ENCODE measurements at places on chromosomes 7 and 10.

GRCh38 chr7:146956853-146957252 lies 840.3 kb downstream of the CNTNAP2 start:
- DNase-seq: no peak

- DNase-seq: no peak
Observed at GRCh38 chr10:79048639-79049550, 19.9 kb upstream of the ZMIZ1 start.

DNA sequence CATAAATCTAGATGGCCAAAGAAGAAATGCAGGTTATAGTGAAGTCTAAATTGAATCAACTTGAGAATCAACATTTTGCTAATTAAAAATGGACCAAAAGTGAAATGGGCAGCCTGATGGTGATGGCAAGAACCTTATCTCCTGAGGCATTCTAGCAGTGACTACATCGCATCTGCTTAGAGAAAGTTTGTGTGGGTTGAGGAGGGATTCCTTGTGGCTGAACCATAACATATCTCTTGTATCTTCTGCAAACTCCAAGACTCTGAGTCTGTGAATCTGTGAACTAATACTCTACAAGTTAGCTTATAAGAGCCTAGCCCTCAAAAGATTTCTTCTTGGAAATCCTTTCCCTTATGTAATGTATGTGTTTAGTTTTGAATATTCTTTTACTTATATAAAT lies 85.6 kb downstream of the PRKG1 start:
- no peak for DNase-seq

DNA sequence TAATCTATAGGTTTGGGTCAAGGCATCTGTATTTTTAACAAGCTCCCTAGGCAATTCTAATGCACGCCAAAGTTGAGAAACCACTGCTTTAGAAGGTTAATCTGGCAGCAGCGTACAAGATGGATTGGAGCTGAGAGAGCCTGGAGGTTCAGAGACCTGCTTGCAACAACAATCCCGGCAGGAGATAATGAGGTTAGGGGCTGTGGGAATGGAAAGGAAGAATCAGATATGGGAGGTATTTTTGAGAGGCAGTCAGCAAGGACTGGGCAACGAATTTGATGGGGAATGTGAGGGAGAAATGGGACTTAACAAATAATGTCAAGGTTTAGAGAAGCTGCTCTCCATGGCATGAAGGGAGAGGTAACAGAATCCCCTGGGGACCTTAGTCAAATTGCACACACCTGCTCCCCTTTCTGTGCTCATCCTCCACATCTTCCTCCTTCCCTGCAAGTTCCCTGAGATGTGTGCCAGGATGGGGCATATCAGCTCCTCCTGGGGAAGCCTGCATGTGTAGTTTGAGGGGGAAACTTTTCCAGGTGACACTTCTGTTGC lies 731.0 kb upstream of the GALNT17 start:
- no peak for DNase-seq

DNA sequence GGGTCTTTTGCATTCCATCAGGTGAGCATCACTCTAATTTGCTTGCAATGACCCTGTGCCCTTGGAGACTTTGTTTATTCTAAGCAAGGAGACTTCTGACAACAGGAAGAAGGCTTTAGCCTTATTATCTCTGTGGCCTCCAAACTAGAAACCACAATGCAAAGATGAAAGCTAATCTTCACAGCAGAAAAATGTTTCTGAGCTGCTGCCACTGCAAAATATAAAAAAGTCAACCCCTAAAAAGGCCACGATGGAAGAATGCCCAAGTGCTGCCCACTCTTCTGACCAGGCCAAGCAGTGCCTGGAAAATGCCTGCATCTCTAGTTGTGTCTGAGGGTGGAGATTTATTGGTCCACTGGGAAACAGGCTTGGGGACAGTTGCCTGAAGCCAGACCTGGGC lies 299.9 kb downstream of the C7orf25 start:
- no peak for DNase-seq

DNA sequence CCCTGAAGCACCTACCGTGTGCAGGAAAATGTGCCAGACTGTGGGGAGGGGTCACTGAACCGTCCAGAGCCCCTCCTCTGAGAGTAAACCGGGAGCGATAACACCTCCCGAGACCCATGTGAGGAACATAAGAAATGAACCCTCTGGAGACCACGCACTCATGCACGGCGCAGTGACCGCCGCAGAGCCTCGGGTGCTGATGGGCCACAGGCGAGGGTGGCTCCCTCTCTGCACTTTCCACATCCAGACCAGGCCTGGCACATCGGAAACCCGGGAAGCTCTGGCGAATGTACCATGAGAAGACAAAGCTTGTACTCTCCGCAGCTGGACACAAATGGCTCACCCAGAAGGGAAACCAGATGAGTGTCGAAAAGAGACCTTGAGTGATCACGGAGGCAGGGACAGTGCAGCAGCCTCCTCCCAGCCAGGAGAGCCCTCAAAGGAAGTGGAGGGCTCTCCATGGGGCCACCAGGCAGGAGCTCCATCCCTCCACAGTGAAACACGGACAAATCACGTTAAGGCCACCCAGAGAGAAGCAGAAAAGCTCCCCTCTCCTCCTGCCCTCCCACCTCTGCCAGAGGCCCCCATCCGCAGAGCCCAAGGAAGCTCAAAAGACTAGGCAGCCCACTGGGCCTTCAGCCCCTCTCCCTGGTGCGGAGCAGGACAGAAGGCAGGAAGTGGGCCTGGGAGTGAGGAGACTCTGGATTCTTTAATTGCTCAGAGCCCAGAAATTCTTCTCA lies 178.1 kb upstream of the PPP2R2D start:
- DNase-seq: no peak

- no peak for DNase-seq
Observed at GRCh38 chr7:70484255-70484654, 647.7 kb upstream of the GALNT17 start.

DNA sequence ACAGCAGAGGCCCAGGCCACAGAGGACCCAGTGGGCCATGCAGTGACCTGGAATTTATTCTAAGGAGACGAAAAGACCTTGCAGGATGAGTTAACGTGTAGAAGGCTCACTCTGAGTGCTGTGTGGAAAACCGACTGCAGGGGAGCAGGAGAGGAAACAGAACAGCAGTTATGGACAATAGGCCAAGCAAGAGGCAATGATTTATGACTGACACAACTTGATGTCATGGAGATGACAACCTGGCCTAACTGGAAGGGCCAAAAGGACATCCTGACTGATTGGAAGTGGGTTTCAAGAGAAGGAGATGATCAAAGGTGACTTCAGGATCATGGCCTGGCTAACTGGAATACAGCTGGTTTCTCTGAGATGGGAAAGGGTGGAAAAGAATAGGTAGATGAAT lies 70.2 kb upstream of the RAPGEF5 start:
- DNase-seq: no peak

GRCh38 chr10:103775776-103776175 lies 79.6 kb downstream of the SH3PXD2A start:
- DNase-seq: no peak

DNA sequence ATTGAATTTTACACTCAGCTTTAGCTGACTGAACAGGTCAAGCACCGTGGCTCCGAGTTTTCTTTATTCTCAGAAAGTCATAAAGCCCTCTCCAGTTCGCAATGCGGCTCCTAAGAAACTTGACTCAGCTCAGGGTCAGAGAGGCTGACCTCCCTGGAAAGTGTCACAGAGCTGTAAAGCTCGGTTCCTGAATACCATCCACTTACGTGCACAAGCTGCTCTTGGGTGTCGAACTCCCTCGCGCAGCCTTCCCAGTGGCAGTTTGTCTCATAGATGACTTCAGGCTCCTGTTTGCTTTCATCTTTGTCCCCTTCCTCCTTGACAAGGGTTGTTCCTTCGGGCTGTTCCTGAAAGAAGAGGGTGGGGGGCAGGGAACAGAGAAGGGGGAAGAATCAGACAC lies 213.7 kb downstream of the GLI3 start:
- DNase-seq: no peak

DNA sequence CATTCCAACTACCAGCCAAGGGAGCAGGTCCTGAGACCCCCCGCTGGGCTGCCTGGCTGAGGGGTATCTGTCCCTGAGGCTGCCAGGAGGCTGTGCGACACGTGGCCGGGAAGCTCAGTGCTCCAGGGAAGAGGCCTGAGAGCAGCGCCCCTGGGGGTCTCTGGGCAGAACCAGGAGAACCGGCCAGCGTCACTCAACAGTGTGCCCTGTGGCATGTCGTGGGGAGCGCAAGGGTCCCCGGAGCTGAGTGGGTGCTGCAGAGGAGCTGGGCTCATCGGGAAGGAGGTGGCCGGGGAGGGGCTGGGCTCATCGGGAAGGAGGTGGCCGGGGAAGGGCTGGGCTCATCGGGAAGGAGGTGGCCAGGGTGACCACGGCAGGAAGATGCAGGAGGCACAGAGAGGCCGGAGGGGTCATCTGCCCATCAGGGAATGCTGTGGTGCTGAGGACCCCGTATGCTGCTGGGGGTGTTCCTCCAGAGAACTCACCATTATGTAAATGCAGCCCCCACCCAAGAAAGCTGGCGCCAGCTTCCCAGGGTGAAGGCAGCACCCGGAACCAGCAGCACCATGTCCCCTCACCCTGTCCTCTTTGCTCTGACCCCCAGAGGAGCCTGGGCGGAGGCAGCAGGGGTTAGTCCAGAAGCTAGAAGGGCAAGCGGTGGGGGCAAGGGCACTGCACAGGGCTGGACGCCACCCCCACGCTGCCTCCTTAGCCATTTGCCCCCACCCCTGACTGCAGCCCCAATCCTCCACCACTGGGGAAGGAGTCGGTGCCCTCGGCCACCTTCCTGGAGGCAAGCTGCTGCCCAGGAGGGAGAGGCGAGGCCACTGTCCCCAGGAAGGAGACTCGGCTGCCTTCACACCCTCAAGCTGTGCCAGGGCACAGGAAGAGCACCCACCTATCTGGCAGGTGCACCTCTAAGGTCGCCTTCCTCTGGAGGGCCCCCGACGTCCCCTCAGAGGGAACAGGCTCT lies 33.3 kb downstream of the CALML3 start:
- DNase-seq: no peak

DNA sequence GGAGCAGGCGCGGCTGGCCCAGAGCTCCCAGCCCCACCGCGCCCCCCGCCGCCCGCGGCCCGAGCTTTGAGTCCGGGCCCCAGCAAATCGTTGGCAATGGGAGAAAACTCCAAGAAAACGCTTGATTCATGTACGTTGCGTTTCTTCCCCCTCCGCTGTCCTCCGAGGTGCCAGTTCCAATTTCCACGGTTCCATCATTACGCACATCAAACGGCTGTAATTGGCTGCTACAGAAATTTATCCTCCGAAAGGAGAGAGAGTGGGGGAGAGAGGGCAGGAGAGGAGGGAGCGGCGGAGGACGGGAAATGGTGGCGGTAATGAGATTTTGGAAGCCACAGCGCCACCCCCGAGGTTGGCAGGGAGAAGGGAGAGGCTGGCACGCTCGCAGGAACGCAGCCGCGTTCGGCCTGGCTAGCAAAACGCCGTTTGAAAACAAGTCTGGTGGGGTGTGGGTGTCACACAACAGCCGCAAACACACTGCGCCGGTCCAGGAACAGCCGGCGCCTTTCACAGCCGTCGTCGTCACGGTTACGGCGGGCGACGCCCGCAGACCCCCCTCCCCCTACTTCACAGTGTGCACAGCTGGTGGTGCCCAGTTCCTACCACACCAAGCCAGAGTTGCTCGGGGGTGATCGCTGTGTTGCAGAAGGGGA lies 57.5 kb downstream of the UNCX start:
- DNase-seq: no peak

GRCh38 chr7:15648461-15648961 lies 38.0 kb downstream of the MEOX2 start:
- DNase-seq: no peak

GRCh38 chr10:118692872-118693271 lies 61.9 kb downstream of the CACUL1 start:
- no peak for DNase-seq

DNA sequence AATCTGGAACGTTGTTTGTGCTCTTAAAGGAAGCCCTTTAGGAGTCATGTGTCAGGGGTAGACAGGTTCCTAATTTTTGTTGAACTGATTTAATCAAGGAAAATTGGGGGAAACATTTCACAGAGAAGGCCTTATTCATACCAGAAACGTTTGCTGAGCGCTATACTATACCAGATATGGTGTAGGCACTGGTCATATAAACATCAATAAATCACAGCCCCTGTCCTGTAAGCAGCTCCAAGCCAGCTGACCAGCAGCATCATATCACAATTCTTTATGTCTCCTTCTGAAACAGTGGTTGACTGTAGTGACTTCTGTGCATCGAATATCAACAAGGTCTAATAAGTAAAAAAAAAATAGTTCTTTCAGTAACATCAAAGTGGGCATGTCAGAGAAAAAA lies 1.1 kb downstream of the TMEM178B start:
- DNase-seq: no peak

DNA sequence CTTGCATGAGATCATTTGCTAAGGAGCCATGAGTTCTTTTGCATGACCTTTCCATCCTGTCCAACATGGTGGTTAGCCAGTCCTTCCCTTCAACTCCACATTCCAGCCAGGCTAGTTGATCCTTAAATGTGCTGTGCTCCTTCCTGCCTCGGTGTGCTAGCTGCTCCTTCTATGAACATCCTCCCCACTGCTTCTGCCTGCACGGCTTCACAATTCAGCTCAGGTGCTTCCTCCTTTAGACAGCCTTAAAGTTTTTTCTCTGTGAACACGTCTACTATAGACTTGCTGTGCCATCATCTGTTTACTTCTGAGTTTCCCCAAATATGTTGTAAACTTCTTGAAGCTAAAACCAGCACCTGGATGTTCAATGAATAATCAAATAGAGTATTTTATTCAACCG lies 95.5 kb downstream of the OTUD1 start:
- no peak for DNase-seq

DNA sequence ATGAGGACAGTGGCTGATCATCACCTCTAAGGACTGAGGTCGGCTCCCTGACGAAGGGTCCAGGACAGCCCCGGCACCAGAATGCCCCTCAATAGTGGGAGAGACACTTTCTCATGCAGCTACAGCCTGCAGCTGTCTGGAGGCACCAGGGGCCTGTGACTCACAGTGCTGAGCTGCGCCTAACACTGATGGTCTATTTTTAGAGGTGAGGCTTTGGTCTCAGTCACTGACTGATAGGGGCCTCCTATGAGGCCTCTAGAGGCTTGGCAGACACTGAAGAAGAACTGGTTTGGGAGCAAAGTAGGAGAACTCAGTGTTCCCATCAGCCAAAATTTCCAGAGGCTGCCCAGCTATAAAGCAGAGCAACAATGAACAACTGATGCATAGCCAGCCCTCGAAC lies 130.1 kb downstream of the COBL start:
- no peak for DNase-seq

DNA sequence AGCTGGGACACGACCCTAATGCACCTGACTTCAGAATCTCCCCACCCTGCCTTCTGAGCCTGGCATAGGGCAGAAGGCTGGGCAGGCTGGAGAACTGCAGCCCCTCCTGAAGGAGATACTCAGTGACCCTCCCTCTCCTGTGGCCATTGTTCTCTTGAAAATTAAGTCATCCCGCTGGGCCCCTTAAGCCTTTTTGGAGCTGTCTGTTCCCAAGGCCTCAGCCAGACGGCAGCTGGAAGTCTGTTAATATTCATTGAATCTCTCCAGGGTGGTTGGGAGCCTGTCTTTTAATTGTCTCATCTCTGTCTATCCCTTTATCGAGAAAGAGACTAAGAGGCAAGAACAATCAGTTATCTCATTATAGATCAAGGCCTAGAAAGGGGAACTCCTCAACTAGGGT lies 118.1 kb upstream of the PCBD1 start:
- DNase-seq: no peak
